Lung (tissue), 17 donors: ENCODE measurements at places on chromosomes 6 and 20.

GRCh38 chr6:37313723-37314486, 39.9 kb upstream of the RNF8 start:
- no peak for DNase-seq
- H3K36me3 ChIP-seq = peaks cover 28% of the 10 kb centered on the region
- H3K27me3 ChIP-seq = no peaks in the 10 kb centered on the region

- DNase-seq = peak; percentile 94
- peak overlapping the region; percentile 83 for H3K27ac ChIP-seq
- H3K36me3 ChIP-seq = no peaks in the 10 kb centered on the region
- H3K4me1 ChIP-seq = peaks cover 19% of the 10 kb centered on the region
Observed at GRCh38 chr6:138572167-138572875, 73.0 kb upstream of the NHSL1 start.

- no peak overlapping the region for H3K27ac ChIP-seq
- H3K4me3 ChIP-seq = no peak overlapping the region
- no peak for DNase-seq
- no peaks in the 10 kb centered on the region for H3K4me1 ChIP-seq
- H3K36me3 ChIP-seq = no peaks in the 10 kb centered on the region
- H3K27me3 ChIP-seq = no peaks in the 10 kb centered on the region
Observed at GRCh38 chr6:169897601-169898358, 146.4 kb downstream of the ERMARD start.

DNA sequence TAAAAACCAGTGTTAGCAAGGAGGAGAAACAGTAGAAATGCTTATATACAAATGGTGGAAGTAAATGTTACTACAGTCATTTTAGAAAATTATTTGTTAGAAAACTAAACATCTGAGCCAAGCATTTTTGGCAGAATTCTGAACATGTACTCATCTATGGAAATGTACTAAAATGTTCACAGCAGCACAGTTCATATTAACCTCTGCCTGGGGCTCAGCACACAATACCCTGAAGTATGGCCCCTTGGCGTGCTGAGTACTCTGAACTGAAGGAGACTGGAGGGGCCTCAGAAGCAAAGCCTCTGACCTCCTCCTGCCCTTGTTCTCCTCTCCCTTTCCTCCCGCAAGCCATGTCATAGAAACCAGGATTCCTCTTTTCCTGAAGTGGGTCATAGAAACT, 66.2 kb upstream of the RALGAPA2 start:
- no peak overlapping the region for H3K27ac ChIP-seq
- DNase-seq = peak; percentile 89
- H3K4me1 ChIP-seq = peaks cover 4% of the 10 kb centered on the region
